ENCODE measurements at places on chromosomes 16 and 17. TPM values are rescaled to one million over a fixed set of nuclear protein-coding genes. Genes with fewer than 3 reads are reported as not detected.

PIPOX gene
- 0.10 TPM for total RNA-seq

PRSS27 gene
- total RNA-seq, result 0.82 TPM

PLCG2 gene
- 3.8 TPM for total RNA-seq

FSCN2 gene
- 1.0 TPM for total RNA-seq

KRTAP1-5 gene
- not detected for total RNA-seq

CACNG1 gene
- 0.21 TPM for total RNA-seq

HS3ST6 gene
- total RNA-seq, result 1.4 TPM

TVP23A gene
- total RNA-seq, result 0.13 TPM

Data from A549 treated with Hydrocortisone at 1 μM for 4 hours (cell line).